Progenitor cell of endocrine pancreas (in vitro differentiated cells): ENCODE measurements at places on chromosomes 3 and 15. TPM values are rescaled to one million over a fixed set of nuclear protein-coding genes. Genes with fewer than 3 reads are reported as not detected.

The NIPA2 gene
- total RNA-seq: 34.3 and 42.0 TPM in 2 replicates

The GPR156 gene
- 0.41 and 0.89 TPM in 2 replicates for total RNA-seq

The KIF15 gene
- 17.0 and 21.4 TPM in 2 replicates for total RNA-seq

The MASP1 gene
- 0.60 and 1.6 TPM in 2 replicates for total RNA-seq

The CHRFAM7A gene
- total RNA-seq: 0.96 and 1.1 TPM in 2 replicates

GRCh38 chr15:84987949-84988624, 6.4 kb downstream of the PDE8A start:
- no peak for DNase-seq

- no peak for DNase-seq
These were observed 34.5 kb downstream of the GPD1L start for GRCh38 chr3:32140943-32141342.

DNA sequence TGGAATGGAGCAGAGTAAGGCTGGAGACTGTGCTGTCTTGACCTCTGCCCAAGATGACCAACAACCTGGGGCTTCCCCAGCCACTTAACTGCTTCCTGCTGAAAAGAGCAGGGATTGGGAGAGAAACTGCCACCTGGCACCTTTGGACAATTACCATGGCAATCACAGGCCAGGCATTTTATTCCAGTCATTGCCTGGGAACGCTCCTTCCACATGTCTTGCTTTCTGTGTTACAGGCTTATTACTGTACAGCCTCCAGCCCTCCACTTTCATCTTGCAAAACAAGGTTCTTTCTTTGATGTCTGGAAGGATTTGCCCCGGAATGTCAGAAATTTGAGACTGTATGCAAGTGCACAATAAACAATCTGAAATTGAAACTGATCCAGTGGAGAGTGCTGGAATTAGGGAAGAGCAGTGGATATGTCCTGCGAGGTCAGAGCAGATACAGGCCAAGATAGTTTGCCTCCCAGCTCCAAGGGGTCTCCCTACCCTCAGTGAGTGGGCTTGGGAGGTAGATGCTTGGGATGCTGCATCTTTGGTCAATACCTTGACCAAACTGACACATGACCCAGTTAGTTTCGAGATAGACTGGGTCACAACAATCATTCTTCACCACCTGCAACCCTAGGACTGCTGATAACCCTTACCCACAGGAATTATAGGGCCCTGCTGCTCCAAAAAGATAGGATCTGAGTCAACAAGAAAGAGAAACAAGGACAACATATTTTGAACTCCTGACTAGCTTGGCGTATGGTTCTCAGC, 2.7 kb downstream of the PPP1R14D start:
- no peak for DNase-seq

DNA sequence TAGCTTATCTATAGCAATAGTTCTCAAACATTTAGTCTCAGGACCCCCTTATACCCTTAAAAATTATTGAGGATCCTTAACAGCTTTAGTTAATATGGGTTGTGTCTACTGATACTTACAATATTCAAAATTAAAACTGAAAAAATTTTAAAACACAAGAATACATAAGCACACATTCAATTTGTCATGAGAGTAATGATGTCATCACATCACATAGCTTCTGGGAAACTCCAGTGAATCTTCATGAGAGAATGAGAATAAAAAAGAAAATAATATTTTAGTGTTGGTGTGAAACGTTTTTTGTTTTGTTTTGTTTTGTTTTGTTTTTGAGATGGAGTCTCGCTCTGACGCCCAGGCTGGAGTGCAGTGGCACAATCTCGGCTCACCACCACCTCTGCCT, 25.2 kb upstream of the ACP3 start:
- no peak for DNase-seq
